ENCODE measurements at places on chromosomes 11 and 22.

GRCh38 chr11:4644233-4644632 is 451 bp downstream of the OR51E1 start:
- DNase-seq, result no peak

GRCh38 chr11:6062691-6063358 is 32.3 kb upstream of the OR56A1 start:
- DNase-seq, result no peak

DNA sequence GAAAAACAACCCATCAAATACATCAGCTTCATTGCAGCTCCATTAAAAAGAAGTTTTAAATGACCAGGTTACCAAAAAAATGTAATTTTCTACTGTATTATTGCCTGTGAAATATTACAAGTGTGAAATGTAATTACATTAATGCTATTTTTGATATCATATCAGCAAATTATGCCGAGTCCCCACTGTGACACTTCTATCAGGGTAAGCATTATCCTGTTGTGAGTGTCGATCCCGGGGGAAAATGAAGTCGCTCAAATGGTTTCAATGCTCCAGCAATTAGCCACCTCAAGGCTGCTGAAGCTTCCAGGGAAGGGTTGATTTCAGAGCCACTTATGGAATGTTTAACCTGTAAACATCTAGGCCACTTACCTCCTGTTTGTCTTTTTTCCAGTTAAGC is 70.4 kb downstream of the RCN1 start:
- no peak for DNase-seq

- DNase-seq, result no peak
Observed at GRCh38 chr22:33678523-33678922, 241.8 kb downstream of the LARGE1 start.

DNA sequence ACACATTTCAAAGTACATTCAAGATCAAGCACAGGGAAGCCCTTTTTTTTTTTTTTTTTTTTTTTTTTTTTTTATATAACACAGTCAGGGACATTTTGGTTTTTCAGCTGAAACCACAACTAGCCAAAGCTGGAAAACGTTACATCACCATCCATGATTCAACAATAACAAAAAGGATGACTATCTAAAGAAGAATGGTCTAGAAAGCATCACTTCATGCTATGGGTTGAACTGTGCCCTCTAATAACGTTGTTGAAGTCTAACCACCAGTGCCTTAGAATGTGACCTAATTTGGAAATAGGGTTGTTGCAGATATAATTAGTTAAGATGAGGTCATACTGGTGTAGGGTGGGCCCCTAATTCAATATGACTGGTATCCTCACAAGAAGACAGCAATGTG is 46.6 kb downstream of the MTMR2 start:
- no peak for DNase-seq
